ENCODE measurements at places on chromosomes 1 and 21.

GRCh38 chr1:75765697-75766355 lies 20.2 kb upstream of the RABGGTB start:
- peak; percentile 84 for DNase-seq

DNA sequence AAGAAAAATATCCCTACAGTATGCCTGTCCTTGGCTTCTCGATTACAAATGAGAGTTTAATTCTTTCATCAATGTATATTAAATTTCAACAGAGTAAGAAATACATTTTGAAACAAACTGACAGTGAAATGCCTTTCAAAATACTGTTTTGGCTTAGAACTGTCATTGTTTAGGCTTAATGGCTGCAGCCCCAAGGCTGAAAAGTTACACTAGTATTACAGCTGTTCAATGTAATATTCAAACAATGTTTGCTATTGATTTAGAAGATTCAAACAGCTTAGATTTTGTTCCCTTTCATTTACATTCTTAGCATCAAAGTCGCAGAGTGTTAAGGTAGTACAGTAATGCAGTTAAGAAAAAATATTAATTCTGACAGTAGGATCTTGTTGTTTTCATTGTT lies 882.9 kb upstream of the ADGRL2 start:
- DNase-seq: no peak

DNA sequence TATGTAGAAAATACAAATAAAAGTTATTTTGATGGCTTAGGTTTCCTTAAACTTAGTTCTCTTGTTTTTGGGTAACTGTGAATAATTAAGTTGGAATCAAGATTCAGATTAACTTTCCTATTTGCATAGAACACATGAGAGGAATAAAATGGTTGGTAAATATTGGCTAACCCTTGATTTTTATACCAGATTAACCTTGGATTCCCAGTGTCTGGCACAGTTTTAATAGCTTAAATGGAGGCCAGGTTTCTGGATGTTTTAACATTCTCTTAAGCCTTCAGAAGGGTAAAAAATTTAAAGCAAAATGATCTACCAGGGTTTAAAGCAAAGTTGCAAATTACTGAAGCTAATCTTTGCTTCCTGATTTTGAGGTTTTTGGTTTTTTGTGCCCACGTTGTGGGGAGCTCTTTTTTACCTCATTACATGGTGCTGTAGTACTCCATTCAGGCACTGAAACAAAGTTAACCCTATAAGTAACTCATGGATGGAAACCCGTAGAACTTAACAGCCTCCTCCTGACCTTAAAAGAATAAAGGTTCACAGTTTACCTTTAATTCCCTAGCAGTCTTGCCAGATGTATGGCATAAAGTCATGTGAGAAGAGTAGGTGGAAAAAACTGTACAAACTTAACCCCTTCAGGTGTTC lies 8.4 kb upstream of the SPATA1 start:
- DNase-seq: no peak

DNA sequence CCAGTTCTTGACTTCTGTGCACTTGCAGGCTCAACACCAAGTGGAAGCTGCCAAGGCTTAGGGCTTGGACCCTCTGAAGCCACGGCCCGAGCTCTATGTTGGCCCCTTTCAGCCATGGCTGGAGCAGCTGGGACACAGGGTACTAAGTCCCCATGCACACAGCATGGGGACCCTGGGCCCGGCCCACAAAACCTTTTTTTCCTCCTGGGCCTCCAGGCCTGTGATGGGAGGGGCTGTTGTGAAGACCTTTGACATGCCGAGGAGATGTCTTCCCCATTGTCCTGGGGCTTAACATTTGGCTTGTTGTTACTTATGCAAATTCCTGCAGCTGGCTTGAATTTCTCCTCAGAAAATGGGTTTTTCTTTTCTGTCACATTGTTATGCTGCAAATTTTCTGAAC lies 59.8 kb downstream of the DISC1 start:
- no peak for DNase-seq

GRCh38 chr1:18830596-18830995 lies 28.9 kb downstream of the TAS1R2 start:
- DNase-seq: no peak

DNA sequence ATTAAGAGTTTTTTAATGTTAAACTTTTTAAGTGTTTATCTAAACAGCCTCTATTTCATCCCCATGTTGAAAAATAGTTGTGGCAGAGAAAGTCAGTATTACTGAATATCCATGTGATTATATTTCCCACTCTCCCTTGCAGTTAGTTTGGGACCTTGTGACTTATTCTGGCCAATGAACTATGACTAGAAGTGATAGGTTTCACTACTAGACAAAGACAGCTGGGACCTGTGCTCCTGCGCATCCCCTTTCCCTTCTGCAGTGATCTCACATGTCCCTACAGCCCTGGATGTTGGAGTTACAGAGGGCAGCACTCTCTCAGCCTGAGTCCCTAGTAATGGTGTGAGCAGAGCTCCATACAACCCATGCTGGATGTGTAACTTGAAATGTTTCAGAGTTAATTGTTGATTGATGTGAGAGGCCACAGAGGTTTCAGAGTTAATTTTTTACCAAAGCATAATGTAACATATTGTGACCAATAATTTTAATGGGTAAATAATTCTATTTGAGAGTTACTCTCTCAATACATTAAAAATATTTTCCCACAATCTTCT lies 18.7 kb upstream of the SAMD13 start:
- DNase-seq: no peak

DNA sequence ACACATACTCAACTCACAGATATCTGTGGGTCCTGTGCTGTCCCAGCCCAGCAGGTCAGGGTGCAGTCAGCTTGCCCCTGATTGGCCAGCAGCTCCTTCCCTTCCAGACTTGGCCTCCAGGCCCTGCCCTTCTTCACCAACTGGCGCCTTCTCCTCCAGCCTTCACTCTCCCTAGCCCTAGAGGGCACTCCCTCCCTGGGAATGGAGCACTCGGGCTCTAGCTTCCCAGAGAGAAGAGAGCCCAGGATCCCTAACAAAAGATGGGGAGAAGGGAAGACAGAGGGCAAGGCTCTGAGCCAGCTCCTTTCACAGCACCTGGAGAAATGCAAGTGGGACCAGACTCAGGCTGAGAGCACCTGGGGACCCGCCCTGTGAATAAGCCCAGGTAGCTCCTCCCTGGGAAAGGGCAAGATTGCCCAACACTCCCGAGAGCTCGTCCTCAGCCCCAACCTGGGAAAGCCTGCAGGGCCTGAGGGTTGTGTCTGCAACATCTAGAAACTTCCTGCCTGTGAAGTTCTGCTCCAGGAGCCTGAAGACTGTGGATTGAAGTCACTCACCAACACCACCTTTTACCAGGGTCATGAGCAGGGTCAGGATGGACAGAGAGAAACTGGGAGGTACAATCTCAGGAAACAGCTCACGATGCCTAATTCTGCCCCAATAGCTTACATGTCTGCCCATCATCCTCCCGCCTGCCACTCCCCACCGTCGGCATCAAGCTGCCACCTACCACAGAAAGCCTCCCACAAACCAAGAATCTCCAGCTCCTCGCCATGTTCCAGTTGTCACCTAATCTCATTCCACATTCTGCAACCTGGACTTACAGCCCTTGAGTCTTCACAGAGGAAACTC lies at the start of gene PGLYRP4:
PGLYRP4 (minus strand) TSS at position 331 of the 852 bp plus-strand sequence. CDS start 909 bp downstream, outside the sequence.
- no peak for DNase-seq

DNA sequence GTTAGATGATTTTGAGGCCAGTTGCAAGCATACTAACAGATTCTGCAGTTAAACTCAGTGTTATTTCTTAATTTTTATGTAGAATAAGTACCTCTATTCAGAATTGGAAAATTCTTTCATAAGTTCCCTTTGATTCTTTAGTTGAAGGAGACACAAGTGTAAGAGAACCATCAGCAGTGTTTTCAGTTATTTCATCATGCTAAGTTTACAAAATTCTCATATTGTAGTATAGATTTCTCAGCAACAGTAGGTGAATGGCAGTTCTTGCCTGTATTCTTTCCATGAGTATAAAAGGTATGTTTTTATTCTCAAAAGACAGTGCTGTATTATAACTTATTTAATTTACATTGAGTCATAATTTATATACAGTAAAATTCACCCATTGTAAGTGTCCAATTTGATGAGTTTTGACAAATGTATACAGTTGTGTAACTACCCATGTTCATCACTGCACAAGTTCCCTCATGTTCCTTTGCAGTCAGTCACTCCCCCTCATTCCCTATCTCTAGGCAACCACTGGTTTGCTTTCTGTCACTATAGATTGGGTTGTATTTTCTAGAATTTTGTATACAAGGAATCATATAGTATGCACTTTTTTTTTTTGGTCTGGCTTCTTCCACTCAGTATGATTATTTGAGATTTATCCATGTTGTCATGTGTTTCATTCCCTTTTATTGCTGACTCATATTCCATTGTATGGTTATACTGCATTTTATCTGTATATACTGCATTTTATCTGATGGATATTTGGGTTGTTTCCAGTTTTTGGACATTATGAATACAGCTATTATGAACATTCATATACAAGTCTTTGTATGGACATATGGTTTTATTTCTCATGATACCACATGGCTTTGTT lies 3.9 kb downstream of the RPS6KC1 start:
- DNase-seq: no peak

DNA sequence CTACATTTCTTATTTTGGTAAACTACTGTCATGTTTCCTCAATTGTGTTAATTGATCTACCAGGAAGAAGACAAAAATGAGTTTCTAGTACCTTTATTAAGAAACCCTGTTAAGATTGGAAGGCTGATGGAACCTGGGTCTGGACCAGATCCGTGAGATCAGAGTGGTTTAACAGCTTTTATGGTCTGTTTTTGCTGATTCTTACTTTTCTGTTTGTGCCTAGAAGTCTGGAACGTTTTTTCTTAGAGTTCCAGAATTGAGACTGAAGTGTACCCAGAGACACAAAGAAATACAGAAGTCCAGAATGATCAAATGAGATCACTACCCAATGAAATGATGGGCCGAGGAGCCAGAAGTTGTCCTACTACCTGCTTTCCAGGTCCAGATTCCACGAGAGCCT lies 22.5 kb upstream of the CDC42 start:
- DNase-seq: no peak

DNA sequence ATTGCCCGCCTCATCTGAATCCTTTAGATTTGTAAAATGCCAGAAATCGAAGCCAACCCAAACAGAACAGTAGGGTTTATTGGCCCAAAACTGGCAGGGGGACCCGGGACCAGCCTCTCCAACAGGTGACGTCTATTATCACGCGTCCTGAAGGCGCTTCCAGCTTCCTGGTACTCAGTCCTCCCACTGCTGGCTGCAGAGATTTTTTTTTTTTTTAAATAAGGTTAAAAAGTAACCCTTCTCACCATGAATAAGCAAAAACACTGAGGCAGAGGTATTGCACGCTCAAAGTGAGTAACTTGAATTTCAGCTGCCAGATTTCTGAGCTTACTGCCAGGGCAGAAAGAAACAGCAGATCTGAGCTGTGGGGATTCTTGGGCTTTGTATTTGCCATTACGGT lies 54.4 kb upstream of the GCLM start:
- DNase-seq: no peak

DNA sequence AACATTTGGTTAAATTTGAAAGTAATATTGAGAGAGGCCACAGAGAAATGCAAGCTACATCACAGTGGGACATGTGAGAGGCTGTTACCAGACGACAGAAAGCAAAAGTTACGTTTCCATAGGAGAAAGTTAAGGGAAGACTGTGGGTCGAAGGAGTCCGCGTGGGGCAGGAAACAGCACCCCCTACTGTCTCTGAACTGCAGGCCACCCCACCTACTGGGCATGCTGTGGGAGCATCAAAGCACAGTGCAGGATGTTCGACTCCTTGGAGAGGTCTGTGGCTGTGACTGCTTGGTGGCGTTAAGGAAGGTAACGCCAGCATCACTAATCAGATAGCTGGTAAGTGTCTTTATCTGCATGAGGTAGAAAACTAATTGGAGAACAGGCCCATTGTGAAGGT lies 123.9 kb downstream of the PTBP2 start:
- no peak for DNase-seq

Data from astrocyte of the spinal cord (primary cell).